Tibial nerve (tissue), 4 donors: ENCODE measurements at places on chromosomes 1 and 21.

DNA sequence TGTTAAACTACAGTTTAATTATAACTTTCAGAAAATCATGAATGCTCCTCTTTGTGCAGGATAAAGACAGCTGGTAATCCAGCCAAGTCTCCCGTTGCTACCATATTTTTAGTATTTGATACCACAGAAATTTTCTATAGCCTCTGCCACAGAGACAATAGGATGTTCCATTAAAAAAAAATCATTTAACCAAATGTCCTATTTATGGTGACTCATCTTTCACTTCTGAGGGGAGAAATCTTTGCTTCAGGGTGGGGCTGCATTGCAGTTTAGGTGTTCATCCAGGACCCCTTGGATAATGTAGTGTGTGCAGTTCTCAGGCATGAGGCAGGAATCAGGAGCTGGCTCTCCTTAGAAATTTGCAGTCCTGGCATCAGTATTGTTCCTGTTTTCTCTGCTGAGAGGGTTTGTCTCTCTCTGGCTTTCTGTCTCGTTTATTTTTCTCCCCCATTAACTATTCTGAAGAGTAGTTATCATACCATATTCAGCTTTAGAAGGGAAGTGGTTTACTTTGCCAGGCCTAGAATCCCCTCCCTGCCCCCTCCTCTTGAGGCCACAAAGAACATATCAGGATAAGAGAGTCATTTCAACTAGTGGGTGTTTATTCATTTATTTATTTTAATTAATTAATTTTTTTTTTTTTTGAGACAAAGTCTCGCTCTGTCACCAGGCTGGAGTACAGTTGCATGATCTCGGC, 3.1 kb downstream of the PRUNE1 start:
- no peak for DNase-seq

- DNase-seq = no peak
These were observed 344.3 kb downstream of the MATN1 start for GRCh38 chr1:30378991-30379581.

GRCh38 chr1:93811326-93812065, 67.5 kb downstream of the DNTTIP2 start:
- no peak for DNase-seq

GRCh38 chr1:209461168-209461567, 122.3 kb upstream of the CAMK1G start:
- DNase-seq = no peak

DNA sequence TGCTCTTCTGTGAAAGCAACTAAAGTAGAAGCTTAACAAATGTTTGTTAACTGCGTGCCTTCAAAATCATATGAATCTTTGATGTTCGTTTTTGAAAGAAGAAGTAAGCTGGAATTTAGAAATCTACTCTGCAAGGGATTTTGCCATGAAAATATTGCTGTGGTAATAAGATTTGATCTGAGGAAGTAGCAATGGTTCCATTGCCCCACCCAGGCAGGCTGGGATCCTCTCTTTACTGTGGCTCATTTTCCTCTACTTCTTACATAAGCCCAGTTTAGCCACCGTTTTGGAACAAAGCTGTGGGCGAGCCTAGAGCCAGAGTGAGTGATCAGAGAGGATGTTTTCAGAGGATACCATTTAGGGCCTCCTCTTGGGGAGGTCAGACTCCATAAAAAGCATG, 20.3 kb upstream of the PTGFRN start:
- no peak for DNase-seq

DNA sequence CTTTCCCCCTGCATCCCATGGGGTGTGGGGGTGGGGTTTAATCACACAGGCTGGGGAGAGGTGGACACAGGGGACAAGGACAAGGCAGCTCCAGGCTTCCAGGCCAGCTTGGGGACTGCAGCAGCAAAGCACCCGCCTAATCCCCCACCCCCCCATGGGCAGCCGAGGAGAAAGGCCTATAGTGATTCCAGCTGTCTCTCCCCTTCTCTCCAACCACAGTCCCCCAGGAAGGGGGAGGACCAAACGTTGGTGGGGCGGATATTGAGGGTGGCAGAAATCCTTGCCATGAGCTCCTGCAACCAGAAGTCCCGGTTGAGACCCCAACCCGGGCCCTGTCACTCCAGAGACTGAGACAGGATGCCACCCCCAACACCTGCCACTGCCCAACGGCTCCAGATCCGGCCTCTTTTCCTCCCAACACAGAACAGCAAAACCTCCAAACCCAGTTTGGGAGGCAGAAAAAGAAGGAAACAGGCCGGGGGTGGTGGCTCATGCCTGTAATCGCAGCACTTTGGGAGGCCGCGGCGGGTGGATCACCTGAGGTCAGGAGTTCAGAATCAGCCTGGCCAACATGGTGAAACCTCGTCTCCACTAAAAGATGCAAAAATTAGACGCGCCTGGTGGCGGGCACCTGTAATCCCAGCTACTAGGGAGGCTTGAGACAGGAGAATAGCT, 1.7 kb downstream of the EPHA2 start:
- DNase-seq = no peak

DNA sequence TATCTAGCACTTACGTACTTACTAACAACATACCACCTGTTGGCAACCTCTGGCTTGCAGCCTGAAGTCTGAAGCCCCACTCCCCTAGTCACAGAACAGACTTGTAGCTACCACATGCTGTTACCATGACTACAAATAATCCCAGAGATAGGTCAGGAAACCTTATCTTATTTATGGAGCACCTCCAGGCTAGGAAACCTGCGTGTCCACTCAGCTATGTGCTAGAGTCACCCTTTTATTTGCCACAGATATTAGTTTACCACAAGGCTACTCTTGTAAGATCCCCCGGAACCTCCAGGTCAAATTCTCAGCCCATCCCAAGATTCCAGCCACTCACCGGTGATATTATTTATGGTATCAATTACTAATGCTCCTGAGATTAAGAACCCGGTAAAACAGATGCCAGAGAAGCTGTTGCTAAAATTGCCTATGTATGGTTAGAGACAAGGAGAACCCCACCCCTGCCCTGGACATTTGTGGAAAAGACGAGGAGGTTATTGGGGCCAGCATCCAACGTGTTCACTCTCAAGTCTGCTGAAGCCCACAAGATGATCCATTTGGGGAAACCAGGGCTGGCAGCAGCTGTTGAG, 116.5 kb downstream of the TBX15 start:
- no peak for DNase-seq
